ENCODE measurements at places on chromosomes 4 and X.

DNA sequence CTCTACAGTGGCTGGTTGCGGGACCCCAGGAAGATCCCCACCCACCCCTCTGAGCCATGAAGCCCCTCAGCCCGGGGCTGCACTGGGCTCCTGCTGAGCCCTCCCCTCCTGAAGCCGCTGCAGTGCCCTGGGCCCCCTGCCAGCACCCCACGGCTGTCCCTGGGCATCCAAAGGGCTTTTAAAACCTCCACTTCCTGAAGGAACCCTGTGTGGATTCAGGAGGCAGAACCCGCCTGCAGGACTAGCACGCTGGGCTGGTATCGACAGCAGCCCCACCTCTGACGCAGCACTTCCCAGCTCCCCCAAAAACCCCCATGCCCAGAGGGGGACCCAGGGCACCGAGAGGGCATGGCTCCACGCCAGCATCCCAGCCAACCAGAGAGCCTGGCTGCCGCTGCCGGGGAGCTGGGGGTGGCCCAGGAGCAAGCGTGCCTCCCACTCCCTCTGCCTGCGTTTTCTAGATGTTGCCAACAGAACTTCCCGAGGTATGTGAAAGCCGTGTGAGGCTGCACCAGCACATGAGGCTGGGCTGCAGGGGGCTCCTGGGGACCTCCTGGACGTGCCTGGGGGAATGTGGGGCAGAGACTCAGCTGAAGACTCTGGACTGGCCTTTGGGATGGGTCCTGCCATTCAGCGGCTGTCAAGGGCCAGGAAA lies 6.3 kb downstream of the MXD4 start:
- DNase-seq = no peak

- no peak for DNase-seq
Observed at GRCh38 chr4:68011684-68012083, 48.4 kb upstream of the TMPRSS11A start.

GRCh38 chr4:70714079-70714887 lies 7.5 kb upstream of the RUFY3 start:
- DNase-seq = no peak

DNA sequence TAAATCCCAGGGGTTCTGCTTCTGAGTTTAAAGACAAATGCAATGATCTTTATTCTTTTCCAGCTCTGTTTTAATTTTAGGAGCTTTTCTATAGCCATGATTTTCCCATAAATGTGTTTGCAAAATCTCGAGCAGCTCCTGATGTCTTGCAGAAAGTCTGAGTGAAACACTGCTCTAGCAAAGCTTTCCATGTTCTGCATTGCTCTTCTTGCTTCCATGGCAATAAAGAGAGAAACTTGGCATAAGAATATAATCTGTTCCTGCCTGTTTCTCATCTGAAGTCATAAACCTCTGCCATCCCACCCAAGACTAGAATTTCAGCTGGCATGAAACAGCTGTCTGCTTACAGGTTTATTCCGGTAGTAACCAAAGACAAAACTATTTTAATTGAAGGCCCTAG lies 254.5 kb downstream of the SPRY1 start:
- DNase-seq = no peak

- no peak for DNase-seq
Observed at GRCh38 chr4:46484881-46485280, 95.0 kb upstream of the GABRA2 start.

All from Karpas-422 (cell line).